ENCODE measurements at places on chromosomes 2 and 18.
A peak's percentile ranks its signal among the peaks of the same experiment; 100 is the strongest.

DNA sequence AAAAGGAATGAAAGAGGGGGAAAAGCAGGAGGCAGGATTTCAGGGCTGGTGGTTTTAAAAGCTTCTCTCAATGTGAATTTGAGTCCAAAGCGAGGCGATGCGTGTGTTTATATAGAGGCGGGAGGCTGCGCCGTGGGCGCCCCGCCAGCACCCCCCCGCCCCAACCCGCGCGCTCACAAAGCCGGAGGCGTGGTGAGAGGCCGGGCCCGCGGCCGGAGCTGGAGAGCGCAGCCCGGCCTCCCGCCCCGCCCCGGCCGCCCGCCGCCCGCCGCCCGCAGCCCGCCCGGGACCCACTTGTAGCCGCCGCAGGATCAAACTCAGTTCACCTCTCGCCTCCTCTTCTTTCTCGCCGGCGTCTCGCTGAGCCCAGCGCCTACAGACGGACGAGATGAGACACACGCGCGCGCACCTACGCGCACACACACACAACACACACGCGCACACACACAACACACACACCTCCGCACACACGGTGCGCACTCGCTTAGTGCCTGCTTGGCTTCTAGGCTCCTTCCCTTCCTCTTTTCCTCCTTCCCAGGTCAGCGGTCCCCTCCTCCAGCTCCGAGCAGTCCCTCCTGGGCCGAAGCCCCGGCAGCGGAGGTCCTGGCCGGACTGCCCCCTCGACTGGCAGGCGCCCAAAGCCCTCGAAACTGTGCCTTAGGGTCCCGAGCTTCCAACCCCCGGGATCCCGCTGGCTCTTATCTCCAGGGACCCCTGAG lies 1.3 kb upstream of the CYP26B1 start:
- peak; percentile 50 for DNase-seq

GRCh38 chr2:203849010-203849409 lies 18.6 kb upstream of the CTLA4 start:
- no peak for DNase-seq

GRCh38 chr2:112772322-112772721 lies 7.9 kb upstream of the CKAP2L start:
- DNase-seq: no peak

- no peak for DNase-seq
Observed at GRCh38 chr2:28989973-28990372, 8.9 kb downstream of the TOGARAM2 start.

Data from activated CD4-positive, alpha-beta T cell treated with anti-CD3 and anti-CD28 coated beads for 48 hours (primary cell).